ENCODE measurements at places on chromosomes 6 and 20. TPM values are rescaled to one million over a fixed set of nuclear protein-coding genes. Genes with fewer than 3 reads are reported as not detected.

GRCh38 chr6:38846361-38846760 lies 131.2 kb downstream of the DNAH8 start:
- no peak for DNase-seq

- DNase-seq = no peak
Observed at GRCh38 chr6:7301702-7302101, 11.3 kb downstream of the SSR1 start.

DNA sequence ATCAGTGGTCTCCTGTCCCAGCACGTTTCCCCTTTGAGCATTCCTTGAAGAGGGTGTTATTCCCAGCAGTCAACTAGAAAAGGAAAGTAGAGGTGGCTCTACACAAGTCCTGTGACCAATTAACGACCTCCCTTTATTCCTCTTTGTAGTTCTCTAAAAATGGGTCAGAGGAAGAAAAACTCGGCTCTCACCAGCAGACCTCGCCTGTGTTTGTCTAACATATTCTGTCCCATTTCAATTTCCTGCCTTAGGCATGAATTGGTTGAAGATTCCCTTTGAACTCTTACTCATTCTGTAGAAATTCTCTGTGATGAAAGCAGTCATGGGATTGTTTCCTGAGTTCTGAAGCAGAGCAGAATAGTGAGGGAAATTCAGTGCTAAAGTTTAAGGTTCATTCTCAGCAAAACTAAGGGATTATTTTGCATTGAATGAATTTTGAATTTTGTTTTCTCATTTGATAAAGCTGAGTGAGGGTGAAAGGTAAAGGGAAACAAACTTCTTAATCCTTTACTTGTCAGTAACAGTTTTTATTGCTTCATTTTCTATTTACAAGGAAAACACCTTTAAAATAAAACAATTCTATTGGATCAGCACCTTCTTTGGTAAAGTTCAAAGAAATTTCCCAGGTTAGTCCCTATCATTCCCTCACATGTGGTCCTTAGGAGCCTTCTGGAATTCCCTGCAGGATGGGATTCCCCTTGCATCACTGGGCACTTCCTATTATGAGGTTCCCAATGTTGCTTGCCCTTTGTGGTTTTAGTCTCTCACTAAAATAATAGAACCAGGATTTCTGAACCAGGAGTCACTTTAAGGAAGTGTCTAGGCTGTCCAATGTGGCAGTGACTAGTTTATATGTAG lies 105.8 kb downstream of the SLX4IP start:
- no peak for DNase-seq

Gene KHDC1
- polyA plus RNA-seq = 3.5 TPM

Gene RUNX2
- 0.48 TPM for polyA plus RNA-seq

All from muscle of back (tissue), 13 donors.